ENCODE measurements at places on chromosomes 2 and 18. TPM values are rescaled to one million over a fixed set of nuclear protein-coding genes. Genes with fewer than 3 reads are reported as not detected.

The TMEM87B gene
- total RNA-seq, result 12.5 TPM

The SMYD1 gene
- 15.2 TPM for total RNA-seq

The LYPD6B gene
- 0.54 TPM for total RNA-seq

The DSG1 gene
- total RNA-seq, result 0.31 TPM

The TGFA gene
- total RNA-seq, result 0.31 TPM

The FAM237A gene
- not detected for total RNA-seq

The MAP3K20 gene
- 328 TPM for total RNA-seq

The CD302 gene
- 19.0 TPM for total RNA-seq

The C18orf54 gene
- total RNA-seq, result 2.6 TPM

The MROH2A gene
- not detected for total RNA-seq

The KRTCAP3 gene
- total RNA-seq, result not detected

The C2orf66 gene
- total RNA-seq, result not detected

The KCNK3 gene
- 12.6 TPM for total RNA-seq

The SERPINB12 gene
- not detected for total RNA-seq

The SGPP2 gene
- not detected for total RNA-seq

The CPLX4 gene
- total RNA-seq, result not detected

The ZFAND2B gene
- total RNA-seq, result 44.5 TPM

The EGR4 gene
- total RNA-seq, result not detected

The CAPN14 gene
- total RNA-seq, result 8.3 TPM

The IL18RAP gene
- not detected for total RNA-seq

The AUP1 gene
- 86.2 TPM for total RNA-seq

The HDHD2 gene
- 26.0 TPM for total RNA-seq

The UBE2E3 gene
- 53.5 TPM for total RNA-seq

The CYP27C1 gene
- total RNA-seq, result 0.40 TPM

The CNTNAP5 gene
- not detected for total RNA-seq

The VWC2L gene
- total RNA-seq, result not detected

The GKN2 gene
- not detected for total RNA-seq

The SLC14A1 gene
- total RNA-seq, result 2.3 TPM

The IL36RN gene
- 0.93 TPM for total RNA-seq

The CHRNA1 gene
- not detected for total RNA-seq

The CAB39 gene
- total RNA-seq, result 113 TPM

The SIX2 gene
- total RNA-seq, result 1.2 TPM

The FBXO48 gene
- total RNA-seq, result 0.67 TPM

The IL1RL1 gene
- total RNA-seq, result 22.6 TPM

The DSG4 gene
- not detected for total RNA-seq

The ATOH8 gene
- 42.5 TPM for total RNA-seq

The MAP3K19 gene
- total RNA-seq, result not detected

The MPP4 gene
- total RNA-seq, result 0.35 TPM

The CYTIP gene
- total RNA-seq, result 1.6 TPM

The SERPINB10 gene
- total RNA-seq, result not detected

The IL18R1 gene
- total RNA-seq, result 7.3 TPM

The OSR1 gene
- total RNA-seq, result 45.5 TPM

The LIMS3 gene
- 5.4 TPM for total RNA-seq

The CREG2 gene
- not detected for total RNA-seq

The GTF2A1L gene
- 14.1 TPM for total RNA-seq

The TUBA3E gene
- total RNA-seq, result not detected

The DNER gene
- total RNA-seq, result 8.3 TPM

The PPP1R1C gene
- not detected for total RNA-seq
